ENCODE measurements at places on chromosomes 6 and 20. TPM values are rescaled to one million over a fixed set of nuclear protein-coding genes. Genes with fewer than 3 reads are reported as not detected.

The COL21A1 gene
- 4.6 TPM for total RNA-seq

The MAS1 gene
- total RNA-seq: 0.10 TPM

The SYTL3 gene
- total RNA-seq: 2.4 TPM

The BMP7 gene
- total RNA-seq: 0.83 TPM

The DUSP15 gene
- total RNA-seq: 6.4 TPM
